ENCODE measurements at places on chromosomes 3 and 15.

GRCh38 chr15:68578980-68579935 is at the start of gene CORO2B:
Gene CORO2B (plus strand): TSS chr15:68578993. CDS start chr15:68579263, 270 bp downstream.
- no peak for DNase-seq

DNA sequence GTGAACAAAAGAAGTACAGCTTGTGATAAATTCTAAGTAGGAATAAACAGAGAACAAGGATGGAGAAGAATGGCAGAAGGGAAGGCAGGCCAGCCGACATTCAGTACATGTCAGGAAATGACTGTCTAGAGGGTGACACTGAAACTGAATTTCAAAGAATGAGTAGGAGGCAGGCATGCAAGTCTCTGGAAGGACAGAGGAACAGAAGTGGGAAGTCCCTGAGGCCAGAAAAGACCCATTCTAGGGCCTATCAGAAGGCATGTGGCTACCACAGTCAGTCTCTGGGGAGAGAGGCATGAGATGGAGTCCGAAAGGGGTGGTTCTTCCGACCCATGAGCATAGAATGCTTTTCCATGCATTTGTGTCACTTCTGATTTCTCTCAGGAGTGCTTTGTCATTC is 243.5 kb upstream of the UBE2E2 start:
- DNase-seq = no peak

- DNase-seq = no peak
Measured at GRCh38 chr3:143070977-143071551, 48.5 kb upstream of the CHST2 start.

DNA sequence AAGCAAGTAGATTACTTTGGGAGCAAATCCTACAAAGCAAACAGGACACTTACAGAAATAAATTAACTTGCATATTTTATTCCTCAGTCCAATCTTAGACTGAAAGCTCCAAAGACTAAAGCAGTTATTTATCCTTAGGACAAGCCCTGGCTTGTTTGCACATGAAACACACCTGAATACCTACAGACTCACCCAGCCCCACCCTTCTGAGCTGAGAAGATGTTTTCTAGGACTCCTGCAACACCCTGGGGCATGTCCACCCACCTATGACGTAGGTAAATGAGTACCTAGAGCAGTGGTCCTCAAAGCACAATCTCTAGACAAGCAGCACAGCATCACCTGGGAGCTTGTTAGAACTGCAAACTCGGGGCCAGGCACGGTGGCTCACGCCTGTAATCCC is 80.8 kb downstream of the ANXA2 start:
- no peak for DNase-seq

DNA sequence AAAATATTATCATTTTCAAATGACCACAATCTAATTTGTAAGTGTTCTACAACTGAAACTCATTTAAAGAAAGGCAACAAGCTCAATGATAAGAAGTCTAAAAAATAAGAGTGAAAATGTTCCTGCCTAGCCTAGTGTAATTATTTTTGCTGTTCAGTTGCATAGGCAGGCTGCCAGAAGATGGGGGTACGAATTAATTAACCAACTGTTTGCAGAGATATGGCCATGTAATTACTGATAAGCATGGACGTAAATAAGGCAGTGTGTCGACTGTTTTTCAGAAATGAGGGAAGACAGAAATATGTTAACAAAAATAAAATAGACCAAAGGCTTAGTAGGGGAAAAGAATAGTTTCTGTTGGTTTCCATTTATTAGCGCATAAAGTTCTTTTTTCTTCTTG is 24.7 kb upstream of the SCAANT1 start:
- DNase-seq = peak; percentile 92
